ENCODE measurements at places on chromosomes 16 and 17.

DNA sequence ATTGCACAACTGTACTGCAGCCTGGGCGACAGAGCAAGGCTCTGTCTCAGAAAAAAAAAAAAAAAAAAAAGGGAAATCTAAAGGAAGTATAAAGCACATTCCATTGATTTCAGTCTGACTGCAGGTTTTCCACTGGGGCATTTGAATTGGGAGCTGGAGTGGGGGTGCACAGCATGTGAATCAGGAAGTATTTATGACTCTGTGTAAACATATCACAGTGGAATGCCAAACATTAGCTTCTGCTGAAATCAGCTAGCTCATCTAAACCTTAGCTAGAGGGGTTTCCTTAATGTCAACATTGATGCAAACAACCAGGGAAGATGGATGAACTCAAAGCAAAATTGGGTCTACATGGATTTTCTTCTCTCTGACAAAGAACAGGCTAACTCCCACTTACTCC, 641.0 kb upstream of the EEF2KMT start:
- no peak for DNase-seq

- no peak for DNase-seq
These were observed 38.4 kb downstream of the BAHCC1 start for GRCh38 chr17:81433656-81434055.

DNA sequence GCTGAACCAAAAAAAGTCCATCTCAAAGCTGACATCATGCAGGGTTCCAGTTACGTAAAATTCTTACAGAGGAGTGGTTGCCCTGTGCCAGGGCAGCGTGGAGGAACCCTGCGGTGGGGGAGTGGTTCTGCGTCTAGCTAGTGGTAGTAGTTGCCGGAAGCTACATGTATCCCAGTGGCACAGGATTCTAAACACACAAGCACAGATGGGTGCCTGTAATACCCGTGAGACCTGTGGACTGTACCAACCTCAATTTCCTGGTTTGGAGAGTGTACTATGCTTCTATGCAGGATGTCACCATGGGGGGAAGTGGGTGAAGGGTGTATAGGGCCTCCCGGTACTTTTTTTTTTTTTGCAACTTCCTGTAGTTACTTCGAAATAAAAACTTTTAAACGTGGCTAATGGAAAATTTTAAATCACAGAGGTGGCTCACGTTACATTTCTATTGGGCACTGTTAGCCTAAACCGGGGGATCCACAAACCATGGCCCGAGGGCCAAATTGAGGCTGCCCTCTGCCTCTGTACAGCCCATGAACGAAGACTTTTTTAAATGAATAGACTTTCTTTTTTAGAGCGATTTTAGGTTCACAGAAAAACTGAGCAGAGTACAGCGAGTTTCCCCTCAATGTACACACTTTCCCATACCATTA, 38.5 kb downstream of the TBC1D16 start:
- no peak for DNase-seq

DNA sequence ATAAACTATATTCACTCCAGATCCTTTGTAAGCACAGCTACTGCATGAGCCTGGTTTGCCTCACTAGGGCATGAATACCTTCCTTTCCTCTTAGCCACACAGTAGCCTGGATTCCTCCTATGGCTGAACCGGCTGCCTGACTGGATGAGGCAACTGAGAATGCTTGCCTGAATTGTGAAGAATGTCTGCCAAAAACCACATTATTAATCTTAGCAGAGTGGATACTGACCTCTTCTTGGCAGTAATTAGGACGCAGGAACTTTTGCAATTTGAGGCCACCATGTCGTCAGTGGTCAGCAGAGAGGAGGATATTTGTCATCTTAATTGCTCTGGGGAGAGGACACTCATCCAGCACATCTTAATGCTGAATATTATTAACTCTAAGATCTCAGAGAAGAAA, 651.8 kb upstream of the GOT2 start:
- no peak for DNase-seq

GRCh38 chr17:46889992-46890564, 32.9 kb upstream of the GOSR2 start:
- no peak for DNase-seq

- DNase-seq, result peak; percentile 75
These were observed 145.5 kb upstream of the SOX9 start for GRCh38 chr17:71975331-71975801.

GRCh38 chr17:65704731-65705130, 143.3 kb upstream of the AXIN2 start:
- DNase-seq, result no peak

DNA sequence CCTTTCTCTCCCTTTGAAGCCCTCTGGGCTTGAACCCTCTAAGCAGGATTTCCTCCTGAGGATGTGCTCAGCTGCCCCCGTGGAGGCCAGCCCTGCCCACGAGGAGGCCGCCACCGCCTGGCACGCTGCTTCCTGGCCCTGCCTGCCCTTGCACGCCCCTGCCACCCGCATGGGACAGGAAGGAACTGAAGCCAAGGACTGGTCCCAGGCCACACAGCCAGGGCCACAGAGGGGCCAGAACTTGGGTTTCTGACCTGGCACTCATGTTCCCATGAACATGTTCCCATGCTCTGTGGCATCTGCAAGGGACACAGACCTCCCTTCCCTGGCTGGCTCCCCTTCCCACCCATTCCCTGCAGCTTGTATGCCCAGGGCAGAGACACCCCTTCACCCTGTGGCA, 24.1 kb upstream of the MTSS2 start:
- no peak for DNase-seq

DNA sequence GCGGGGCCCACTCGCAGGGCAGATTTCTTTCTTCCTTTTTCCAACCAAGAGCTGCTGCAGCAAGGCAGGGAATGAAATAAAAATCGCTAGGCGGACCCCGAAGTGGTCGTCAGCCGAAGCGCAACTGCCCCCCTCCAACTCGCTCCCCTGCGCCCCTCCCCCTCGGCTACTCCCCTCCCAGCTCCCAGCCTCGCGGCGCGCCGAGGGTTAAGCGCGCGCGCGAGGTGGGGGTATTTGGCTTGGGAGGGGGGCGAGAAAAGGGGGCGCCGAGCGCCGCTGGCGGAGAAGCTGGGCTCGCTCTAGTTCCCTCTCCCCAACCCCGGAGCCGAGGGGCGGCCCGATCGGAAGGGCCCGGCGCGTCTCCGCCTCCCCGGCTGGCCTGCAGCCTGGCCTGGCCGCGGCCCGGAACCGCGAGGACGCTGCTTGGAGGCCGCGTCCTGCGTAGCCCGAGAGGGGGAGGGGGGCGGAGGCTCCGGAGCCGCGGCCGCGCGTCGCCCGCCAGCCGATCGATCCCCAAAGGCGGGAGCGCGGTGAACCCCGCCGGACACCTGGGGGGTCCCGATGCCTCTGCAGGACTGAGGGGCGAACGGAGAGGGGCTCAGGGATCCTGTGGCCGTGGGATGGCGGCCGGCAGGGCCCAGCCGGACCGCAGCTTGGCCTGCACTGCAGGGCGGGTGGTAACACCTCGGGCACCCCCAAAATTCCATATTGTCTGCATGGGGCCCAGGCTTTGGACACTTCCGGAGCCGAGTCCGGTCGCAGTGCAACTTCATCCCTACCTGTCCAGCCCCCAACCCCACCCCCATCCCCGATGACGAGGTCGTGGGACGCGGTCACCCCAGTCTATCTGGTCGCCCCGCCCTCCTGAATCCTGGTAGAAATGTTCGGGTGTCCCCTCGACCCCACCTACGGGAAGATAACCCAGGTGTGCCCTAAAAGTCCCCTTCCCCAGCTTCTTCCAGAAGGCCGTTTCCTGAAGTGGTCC, 4.9 kb upstream of the CBX4 start:
- no peak for DNase-seq

DNA sequence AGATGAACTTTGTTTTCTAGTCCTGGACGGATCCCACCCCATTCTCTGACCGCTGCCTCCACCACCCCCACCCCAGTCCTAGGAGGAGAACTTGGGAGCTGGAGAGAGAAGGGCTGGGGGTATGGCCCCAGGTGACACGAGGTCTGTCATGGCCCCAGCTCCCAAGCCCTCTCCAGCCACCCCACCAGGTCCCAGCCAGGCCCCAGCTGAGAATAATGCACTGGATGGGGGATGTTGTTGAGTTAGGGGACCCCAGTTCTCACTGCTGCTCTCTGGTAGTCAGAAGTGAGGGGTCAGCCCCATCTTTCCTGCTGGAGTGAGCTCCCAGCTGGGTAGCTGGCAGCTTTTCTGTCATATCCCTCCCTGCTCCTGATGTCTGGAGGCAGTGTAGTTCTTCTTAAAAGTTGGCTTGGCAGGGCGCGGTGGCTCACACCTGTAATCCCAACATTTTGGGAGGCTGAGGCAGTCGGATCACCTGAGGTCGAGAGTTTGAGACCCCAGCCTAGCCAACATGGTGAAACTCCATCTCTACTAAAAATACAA, 4.6 kb upstream of the COL1A1 start:
- no peak for DNase-seq

- no peak for DNase-seq
These were observed 57.8 kb downstream of the BMERB1 start for GRCh38 chr16:15492091-15492740.

- DNase-seq, result no peak
These were observed 195.4 kb downstream of the CDH11 start for GRCh38 chr16:64926476-64926875.

DNA sequence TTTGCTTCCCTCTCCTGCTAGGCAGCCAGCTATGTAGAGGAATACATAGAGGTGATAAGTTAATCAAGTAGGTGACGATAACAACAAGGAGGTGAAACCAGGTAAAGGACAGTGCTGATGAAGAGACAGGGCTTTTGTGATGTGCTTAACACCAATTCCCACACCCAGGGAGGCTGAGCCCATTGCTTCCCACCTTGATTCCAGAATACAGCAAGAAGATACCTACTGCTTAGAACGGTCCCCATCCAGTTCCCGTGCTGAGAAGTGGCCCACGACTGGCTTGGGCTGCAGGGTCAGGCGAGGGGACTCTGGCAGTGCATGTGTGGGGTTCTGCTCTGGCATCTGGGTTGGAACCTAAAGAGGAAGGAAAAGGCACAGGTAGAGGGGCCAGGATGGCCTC, 16.1 kb upstream of the GFAP start:
- DNase-seq, result no peak

- DNase-seq, result no peak
These were observed 89.1 kb downstream of the CDH13 start for GRCh38 chr16:82715833-82716232.

- DNase-seq, result peak; percentile 76
These were observed 81.2 kb downstream of the TOX3 start for GRCh38 chr16:52465711-52466267.

DNA sequence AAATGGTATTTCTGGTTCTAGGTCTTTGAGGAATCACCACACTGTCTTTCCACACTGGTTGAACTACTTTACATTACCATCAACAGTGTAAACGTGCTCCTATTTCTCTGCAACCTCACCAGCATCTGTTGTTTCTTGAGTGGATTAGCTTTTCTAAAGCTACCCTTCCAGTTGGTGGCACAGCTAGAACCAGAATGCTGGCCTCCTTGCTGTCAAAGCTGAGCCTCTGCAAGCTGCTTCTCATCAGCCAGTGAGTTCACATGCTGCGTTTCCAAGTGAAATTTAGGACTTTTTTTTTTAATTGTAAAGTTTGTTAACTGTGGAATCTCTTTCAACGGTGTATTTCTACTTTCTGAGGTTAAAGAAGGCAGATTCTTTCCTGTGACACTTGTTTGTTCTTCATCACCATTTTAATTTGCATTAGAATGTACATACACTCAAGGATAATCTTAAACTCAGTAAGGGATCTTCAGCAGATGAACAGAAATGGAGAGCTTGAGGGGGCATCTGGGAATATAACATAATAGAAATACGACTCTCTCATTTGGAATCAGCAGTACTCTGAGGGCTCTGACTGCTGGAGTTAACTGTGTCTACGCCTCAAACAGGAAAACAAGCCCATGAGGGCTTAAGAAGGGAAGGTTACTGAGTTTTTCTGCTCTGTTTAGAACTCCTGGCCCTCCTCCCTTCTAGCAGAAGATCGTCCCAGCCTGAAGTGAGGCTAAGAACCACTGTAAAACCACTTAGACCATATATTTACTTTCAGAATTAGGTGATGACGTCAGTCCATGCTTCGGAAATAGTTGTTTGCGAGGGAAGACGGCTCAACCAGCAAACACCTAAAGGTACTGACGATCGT, 148.4 kb upstream of the FAM20A start:
- DNase-seq, result no peak

- DNase-seq, result no peak
These were observed 39.4 kb upstream of the CDH3 start for GRCh38 chr16:68605746-68606145.

- no peak for DNase-seq
These were observed 512 bp downstream of the PMM2 start for GRCh38 chr16:8798174-8798527.

- peak; percentile 44 for DNase-seq
These were observed 63.7 kb upstream of the MRTFB start for GRCh38 chr16:14007450-14007849.

DNA sequence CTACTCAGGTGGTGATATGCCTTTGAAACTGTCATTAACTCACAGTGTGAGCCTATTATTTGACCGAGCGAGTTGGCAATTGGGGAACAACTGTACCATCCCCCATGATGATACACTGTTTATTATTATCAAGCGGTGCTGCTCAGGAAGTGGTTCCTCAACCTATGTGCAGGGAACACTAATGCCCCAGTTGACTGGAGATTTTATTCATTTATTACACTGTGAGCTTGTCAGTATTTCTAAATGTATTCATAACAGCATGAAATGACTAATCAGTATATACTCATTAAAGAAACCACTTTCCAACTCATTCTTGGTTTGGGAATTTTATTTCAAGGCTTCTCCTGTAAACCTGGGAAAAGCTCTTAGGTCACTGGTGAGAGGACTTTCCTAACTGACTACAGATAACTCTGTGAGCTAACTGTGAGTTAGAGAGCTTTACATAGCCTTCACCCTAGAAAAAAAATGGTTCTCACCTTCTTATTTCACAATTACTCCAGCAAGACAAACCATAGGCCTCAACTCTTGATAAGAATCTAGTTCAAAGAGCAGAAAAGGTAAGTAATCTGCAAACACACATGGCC, 42.4 kb downstream of the NXPH3 start:
- no peak for DNase-seq

DNA sequence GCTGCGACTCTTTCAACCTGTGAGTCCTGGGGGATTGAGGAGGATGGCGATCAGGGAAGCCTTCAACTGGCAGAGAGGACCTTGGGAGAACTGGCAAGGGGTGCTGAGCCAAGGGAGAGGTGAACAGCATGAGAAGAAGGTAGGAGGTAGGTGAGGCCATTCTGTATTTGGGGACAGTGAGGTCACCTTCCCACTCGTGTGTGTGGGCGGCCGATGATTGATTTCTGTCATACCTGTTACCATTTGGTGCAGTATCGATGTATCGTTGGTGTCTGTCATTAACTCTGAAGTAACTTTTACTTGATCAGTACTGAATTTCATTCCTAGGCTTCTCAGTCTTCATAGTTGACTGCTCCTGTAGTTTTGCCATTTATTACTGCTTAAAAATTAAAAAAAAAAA, 3.8 kb downstream of the ARSG start:
- no peak for DNase-seq
